Motor neuron (in vitro differentiated cells): ENCODE measurements at places on chromosomes 5 and 9. TPM values are rescaled to one million over a fixed set of nuclear protein-coding genes. Genes with fewer than 3 reads are reported as not detected.

Gene SLC6A18
- not detected in 2 replicates for total RNA-seq

Gene SLC6A7
- 0.64 and 0.77 TPM in 2 replicates for total RNA-seq

Gene C5orf58
- total RNA-seq = 0.38 TPM in 1 of 2 replicates, not detected in the other

Gene PITX1
- total RNA-seq = 7.4 and 8.6 TPM in 2 replicates

Gene IL3
- not detected in 2 replicates for total RNA-seq

Gene PCDH1
- total RNA-seq = 1.1 and 1.6 TPM in 2 replicates

Gene NTNG2
- total RNA-seq = 0.59 and 0.68 TPM in 2 replicates

Gene PCDHGC4
- total RNA-seq = 6.7 and 8.8 TPM in 2 replicates

Gene TBC1D13
- 8.8 and 9.9 TPM in 2 replicates for total RNA-seq

Gene FCN2
- total RNA-seq = not detected in 2 replicates

Gene PTGR1
- 24.3 TPM in 2 replicates for total RNA-seq

Gene ARHGEF28
- 1.8 and 3.3 TPM in 2 replicates for total RNA-seq

Gene IGFBPL1
- 3.4 and 4.1 TPM in 2 replicates for total RNA-seq

Gene RETREG1
- total RNA-seq = 6.6 TPM in 2 replicates

Gene GPR150
- total RNA-seq = 0.14 and 0.15 TPM in 2 replicates

Gene IFNA6
- not detected in 2 replicates for total RNA-seq

Gene ISL1
- 0.30 and 0.49 TPM in 2 replicates for total RNA-seq

Gene GABRP
- 0.19 TPM in 1 of 2 replicates, not detected in the other for total RNA-seq

Gene C9orf153
- 0.18 and 0.36 TPM in 2 replicates for total RNA-seq

Gene CDH9
- 0.96 and 1.1 TPM in 2 replicates for total RNA-seq

Gene MYOZ3
- total RNA-seq = 1.2 and 1.9 TPM in 2 replicates

Gene ACTBL2
- 0.17 TPM in 1 of 2 replicates, not detected in the other for total RNA-seq

Gene ALDH1A1
- 0.63 and 0.90 TPM in 2 replicates for total RNA-seq

Gene UNC5A
- 1.9 and 2.2 TPM in 2 replicates for total RNA-seq

Gene PLPPR1
- 50.7 and 52.3 TPM in 2 replicates for total RNA-seq

Gene ANKS6
- 8.6 and 13.5 TPM in 2 replicates for total RNA-seq

Gene GDNF
- total RNA-seq = 0.41 TPM in 2 replicates

Gene CANX
- total RNA-seq = 503 and 541 TPM in 2 replicates

Gene LCN1
- not detected in 2 replicates for total RNA-seq

Gene LRRTM2
- 8.8 and 12.0 TPM in 2 replicates for total RNA-seq

Gene PIP5KL1
- total RNA-seq = 1.6 and 4.6 TPM in 2 replicates

Gene OR1Q1
- total RNA-seq = not detected in 2 replicates

Gene ADGRD2
- 0.38 and 0.56 TPM in 2 replicates for total RNA-seq
